Activated naive CD8-positive, alpha-beta T cell treated with anti-CD3 and anti-CD28 coated beads, Interleukin-2, amount 50 U/mL, for 16 hours (primary cell): ENCODE measurements at places on chromosomes 11 and 22.

- no peak for DNase-seq
These were observed 1.5 kb downstream of the SYT12 start for GRCh38 chr11:67024410-67024809.

DNA sequence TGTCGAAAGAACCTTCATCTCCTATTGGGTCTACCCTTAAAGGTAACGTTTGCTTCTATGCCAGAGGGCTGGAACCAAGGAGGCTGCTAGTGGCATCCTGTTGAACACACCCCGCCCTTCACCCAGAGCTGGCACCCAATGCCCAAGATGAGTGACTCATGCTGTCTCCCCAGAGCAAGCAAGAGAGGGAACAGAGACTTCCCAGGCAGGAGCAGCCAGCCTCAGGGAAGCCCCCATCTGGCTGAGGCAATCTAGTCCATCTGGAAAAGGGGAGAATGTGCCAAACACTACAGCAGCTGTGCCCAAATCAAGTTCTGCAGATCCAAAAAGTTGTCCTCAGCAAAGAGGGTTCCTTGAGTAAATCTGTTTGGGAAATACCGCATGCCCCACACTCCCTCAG is 91.9 kb upstream of the TP53I11 start:
- DNase-seq, result no peak

- DNase-seq, result peak; percentile 3
These were observed 35.2 kb upstream of the TFIP11 start for GRCh38 chr22:26547426-26547825.

DNA sequence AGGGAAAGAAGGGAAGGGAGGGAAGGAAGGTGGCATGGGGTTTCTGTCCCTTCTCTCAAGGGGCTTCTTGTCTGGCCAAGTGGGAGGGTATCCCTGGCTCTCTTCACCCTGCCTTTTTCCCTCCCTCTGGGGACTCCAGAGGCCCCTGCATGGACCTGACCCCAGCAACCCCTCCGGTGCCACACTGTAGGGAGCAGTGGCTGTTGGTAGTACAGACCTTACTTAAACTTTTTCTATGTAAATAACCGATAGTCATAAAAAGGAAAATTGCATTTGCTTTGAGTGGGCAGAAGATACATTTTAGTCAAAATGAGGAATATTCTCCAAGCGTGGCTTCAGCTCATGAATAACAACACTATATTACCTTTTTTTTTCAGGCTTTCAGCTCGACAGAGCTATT is 1384.0 kb downstream of the BRD1 start:
- no peak for DNase-seq

DNA sequence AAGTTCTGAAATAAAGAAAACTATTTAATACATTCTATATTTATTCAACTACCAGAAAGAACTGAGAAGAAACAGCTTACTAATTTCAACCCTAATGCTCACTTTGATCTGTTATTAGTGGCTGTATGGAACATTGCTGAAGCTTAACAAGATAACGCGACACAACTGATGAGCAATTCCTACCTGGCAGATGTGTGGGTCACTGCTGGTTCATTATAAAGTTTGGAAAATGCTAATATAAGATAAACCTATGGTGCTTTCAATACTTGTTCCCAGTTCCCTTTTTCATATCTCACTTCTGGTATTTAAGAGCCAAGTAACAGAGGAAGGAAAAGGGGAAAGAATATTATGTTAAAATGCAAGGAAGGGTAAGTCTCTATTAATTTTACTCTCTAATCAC is 10.5 kb downstream of the CTSC start:
- no peak for DNase-seq

- DNase-seq, result no peak
These were observed 22.6 kb downstream of the KCNJ5 start for GRCh38 chr11:128913806-128914205.

DNA sequence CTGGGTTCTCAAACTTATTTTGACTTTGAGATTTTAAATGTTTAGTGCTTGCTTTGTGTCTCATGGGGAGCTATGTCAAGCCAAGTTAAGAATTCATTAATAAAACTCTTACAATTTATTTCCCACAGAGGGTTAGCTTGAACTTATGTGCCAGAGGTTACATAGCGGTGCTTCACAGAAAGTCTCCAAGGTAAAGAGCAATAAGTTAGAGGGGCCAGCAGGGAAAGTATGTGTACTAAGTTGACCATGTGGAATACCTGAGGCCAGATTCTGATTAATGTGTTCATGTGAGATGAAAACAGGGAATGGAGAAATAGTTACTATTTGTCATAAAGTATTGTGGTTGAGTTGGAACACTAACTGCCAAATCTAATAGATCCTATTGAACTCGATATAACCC is 149.3 kb downstream of the TMEM135 start:
- no peak for DNase-seq

DNA sequence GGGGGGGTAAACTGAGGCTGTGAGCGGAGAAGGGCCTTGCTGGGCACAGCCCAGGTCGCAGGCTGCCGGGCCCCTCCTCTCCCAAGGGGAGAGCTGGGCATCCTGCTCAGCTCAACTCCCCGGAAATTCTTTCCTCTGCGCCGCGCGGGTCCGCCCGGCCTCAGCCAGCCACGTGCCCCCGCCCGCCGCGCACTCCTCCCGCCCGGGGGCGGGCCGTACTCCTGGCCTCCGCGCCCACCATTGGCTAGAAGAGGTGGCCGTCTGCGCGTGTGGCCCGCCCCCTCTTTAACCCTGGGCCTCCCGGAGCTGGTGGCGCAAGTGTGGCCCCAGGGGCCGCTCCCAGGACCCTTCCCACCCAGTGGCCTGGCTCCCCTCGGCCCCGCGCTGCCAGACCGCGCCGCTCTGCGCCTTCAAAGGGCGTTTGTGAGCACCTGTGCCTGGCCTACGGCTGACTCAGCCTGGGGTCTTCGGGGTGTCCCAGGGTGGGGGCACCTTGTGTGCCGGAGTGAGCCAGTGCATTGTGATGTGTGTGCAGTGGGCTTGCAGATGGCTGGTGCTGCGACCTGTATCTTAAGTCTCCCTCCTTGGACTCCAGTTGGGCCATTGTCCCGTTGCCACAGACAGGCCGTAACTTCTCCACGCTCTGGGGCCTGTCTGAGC is 2.0 kb downstream of the MRGPRF start:
- no peak for DNase-seq

DNA sequence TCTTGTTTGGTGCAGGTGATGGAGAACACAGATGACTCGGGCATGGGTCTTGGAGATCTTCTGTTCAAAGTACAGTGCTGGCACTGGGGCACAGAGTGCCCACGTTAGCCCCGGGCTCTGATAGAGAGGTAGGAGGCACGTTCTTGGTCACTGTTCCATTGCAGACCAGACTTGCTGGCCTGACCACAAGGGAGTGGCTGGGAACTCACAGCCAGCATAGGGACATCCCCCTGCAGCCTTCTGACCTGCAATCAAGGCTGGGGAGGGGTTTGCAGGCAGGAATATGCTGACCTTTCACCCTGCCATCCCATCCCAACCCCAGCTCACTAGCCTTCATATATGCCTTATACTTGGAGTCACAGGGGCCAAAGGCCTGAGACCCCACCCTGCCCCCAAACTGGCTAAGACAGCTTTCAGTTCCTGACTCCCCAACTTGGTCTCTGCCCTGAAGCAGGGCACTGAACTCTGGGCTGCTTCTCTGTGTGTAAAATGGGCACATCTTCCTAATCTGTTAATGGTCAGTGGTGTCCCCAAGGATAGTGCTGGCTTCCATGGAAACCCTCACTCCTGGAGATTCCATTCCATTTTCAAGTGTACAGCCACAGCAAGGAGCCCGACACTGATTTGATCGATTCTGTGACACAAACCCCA is 4.6 kb downstream of the MRPL49 start:
- DNase-seq, result no peak

DNA sequence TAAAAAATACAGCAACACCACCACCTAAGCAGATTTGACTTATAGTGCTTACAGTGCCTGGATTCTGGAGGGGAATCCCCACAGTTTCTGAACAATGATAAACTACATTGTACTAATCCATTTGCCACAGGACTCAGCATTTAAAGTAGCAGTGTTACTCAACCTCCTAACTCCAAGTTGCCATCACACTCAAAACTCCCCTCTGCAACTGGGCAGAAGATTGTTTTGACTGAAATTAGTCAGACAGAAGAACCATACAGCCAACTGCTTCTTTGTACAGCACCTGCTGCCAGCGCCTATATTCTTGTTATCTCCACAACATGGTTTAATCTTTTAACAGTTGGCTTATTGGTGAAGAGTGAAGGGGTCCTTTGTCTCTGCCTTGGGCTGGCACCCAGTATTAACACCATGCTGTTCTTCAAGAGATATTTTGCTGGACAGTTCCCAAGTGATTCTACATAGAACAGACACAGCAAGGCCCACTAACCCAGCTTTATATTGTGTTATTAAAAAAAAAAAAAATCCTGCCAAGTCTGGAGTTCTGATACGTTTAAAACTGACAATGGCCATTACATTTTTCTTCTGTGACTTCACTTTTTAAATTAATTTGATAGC is 273.2 kb downstream of the DCDC1 start:
- no peak for DNase-seq

GRCh38 chr22:45600790-45601730 is 70.6 kb upstream of the ATXN10 start:
- no peak for DNase-seq

GRCh38 chr11:85811624-85812023 is 683 bp upstream of the SYTL2 start:
- DNase-seq, result no peak

DNA sequence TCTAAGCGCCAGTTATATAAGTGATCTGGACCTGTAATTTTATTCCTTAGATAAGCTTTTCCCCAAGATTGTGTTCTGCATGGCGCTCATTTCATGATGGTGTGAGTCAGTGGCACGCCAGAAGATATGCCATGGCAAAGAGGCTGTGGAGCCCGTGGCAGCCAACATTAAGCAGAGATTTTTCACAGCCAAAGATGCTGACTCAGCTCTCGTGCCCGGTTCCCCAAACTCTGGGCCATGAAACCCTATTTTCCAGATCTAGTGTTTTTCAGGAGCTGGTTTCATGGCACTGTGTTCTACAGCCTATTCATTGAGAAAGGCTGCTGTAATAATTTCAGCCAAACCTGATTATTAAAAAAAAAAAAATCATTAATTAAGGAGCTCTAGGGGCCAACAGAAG is 15.4 kb upstream of the LINC01488 start:
- DNase-seq, result no peak

- DNase-seq, result no peak
These were observed 79.9 kb upstream of the PRR5 start for GRCh38 chr22:44622147-44622427.

DNA sequence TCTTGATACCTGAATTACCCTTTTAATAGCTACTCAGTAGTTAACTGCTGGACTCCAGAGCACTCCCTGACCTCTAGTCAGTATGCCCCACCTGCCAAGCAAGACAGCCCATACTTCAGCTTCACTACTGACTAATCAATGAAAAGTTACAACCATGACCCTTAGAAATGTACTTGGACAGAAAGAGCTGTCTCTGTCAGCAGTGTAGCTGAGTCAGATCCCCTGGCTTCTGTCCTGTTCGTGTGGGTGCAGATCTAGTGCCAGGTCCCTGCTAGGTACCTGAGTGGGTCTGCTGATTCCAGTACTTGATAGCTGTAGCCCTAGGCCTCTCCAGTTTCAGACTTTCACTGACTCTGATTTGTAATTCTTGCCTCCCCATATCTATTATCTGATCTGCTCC is 265.8 kb upstream of the POU2AF2 start:
- no peak for DNase-seq

- DNase-seq, result no peak
These were observed 5.1 kb upstream of the PPFIA1 start for GRCh38 chr11:70265341-70265740.

- DNase-seq, result no peak
These were observed 37.3 kb upstream of the MYH9 start for GRCh38 chr22:36424901-36425579.

DNA sequence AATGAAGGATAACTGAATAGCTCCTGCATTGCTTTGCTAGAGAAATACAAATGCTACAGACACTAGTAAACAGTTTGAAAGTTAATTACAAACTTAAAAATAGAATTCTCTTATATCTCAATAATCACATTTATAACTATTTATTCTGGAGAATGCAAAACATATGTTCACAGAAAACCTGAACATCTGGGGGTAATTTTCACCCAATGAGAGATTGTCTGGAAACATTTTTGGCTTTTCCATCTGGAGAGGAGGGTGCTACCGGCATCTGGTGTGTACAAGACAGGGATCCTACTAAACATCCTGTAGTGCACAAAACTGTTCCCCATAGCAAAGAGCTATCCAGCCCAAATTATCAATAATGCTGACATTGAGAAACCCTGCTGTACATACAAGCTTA is 378.4 kb upstream of the CHORDC1 start:
- no peak for DNase-seq

GRCh38 chr11:1921574-1922141 is 2.2 kb downstream of the TNNT3 start:
- DNase-seq, result no peak

DNA sequence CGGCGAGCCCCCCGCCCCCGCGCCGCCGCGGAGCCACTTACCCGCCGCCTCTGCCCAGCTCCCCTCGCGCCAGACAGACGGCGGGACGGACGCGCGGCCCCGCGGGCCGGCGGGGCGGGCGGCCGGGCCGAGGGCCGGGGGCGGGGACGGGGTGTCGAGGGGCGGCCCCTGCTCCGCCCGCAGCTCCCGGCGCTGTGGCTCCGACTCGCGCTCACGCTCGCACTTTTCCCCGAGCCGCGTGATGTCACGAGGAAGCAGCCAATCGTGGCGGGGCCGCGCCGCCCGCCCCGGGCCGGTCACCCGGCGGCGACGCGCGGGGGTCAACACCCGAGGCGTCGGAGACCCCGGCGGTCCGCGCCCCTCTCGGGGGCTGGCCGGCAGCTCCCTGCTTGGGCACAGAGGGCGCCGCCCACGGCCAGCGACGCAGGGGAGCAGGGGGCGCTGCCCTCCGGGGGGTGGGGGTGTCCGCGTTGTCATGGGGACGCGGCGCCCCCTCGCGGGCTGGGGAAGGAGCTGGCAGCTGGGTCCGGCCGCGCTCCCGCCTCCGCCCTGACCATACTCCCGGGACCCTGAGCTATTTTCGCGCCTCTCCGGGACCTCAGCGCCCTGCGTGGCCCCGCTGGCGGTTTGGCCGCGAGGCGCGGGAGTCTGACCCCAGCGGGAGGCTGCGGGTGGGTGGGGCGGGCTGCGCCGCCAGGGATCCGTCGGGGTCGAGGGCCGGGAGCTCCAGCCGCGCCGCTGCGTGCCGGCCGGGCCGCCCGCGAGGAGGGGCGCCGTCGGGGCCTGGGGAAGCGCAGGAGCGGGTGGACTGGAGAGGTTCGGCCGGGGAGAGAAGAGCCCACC is at the start of gene CHRM4:
Gene CHRM4, minus strand, starts transcription at position 199 of the 843 bp plus-strand sequence. CDS start 5,219 bp downstream, outside the sequence.
- DNase-seq, result no peak

DNA sequence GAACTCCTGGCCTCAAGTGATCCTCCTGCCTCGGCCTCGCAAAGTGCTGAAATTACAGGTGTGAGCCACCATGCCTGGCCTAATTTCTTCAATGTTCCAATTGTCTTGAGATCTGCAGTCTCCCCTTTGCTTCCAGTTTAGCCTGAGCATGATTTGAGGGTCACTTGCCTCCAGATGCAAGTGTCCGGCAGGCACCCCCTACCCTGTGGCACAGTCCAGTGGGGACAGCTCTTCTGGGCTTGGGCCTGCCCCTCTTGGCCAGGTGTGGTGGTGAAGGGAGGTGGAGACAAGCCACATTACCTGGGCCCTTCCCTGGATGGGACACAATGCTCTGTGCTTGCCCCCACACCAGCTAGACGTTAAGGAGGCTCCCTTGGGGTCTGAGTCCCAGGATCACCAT is 21.3 kb upstream of the CACNG2 start:
- DNase-seq, result no peak

GRCh38 chr11:9689721-9690120 is 25.8 kb downstream of the SWAP70 start:
- no peak for DNase-seq
